ENCODE measurements at places on chromosomes 3 and 15. TPM values are rescaled to one million over a fixed set of nuclear protein-coding genes. Genes with fewer than 3 reads are reported as not detected.
A peak's percentile ranks its signal among the peaks of the same experiment; 100 is the strongest.

GRCh38 chr3:48999085-48999858 is 7.9 kb upstream of the WDR6 start:
- no peak for DNase-seq

DNA sequence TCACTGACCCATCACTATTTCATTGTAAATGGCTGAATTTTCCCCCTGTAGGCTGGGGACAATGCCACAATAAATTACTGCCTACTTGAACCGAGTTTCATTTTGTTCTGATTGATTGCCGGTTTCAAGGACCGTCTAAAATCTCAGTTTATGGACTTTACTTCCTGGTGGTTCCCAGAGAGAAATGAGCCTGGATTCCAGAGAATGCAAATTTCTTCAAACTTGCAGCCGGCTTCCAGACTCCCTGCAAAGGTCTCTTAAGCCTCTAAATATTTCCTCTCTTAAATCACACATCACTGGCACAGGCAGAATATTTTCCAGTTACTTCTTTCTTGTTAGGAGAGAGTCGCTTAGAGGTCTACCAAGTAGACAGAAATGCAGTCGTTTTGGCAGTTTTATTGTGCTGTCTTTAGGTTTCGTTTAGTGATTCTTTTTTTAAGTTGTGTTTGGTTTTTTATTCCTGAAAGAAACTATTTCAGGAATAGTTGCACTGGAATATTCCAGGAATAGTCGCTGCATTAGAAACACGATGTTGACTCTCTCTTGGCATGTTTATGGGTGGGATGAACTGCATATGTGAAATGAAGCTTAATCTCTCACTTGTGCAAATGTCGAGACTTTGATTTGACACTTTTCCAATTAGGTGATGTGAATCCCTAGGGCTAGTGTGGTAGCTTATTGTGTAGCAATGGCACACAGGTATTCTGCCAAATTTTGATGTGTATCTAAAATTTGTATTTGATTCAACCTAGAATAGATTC is 284.1 kb upstream of the NR2E3 start:
- no peak for DNase-seq

- DNase-seq = no peak
Observed at GRCh38 chr15:89680282-89680873, 1.2 kb upstream of the PLIN1 start.

MESP2 gene
- total RNA-seq = not detected

C2CD4A gene
- total RNA-seq = 0.07 TPM

DNA sequence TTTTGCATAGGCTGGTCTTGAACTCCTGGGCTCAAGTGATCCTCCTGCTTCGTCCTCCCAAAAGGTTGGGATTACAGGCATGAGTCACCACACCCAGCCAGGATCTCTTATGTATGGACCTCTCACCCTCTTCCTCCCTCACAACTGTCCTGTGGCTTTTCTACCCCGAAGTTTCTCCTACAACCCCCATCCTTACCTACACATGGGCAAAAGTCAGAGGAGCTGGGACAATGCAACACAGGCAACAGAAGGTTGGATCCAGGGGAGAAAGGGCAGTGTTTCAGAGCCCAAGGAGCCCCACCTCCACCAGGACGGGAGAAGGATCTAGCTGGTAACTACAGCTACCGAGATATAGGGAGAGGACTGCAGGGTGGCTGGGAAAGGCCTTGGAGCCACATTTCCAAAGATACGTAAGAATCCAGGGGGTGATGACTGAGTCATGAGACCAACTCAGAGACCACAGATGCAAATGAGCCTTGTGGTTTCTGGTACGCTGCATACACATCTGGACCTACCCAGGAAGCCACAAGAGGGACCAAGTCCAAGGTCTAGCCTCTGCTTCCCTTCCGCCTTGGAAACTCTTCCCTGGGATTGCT is 13.6 kb downstream of the IGDCC4 start:
- DNase-seq = no peak

MYRIP gene
- not detected for total RNA-seq

PLA2G4E gene
- not detected for total RNA-seq

CCDC50 gene
- 11.8 TPM for total RNA-seq

- DNase-seq = no peak
Observed at GRCh38 chr3:157824281-157824680, 281.9 kb downstream of the SHOX2 start.

GRCh38 chr15:96330064-96330449 is 443 bp upstream of the NR2F2 start:
- DNase-seq = peak; percentile 45

GRCh38 chr15:83905556-83906273 is 251.8 kb downstream of the ADAMTSL3 start:
- DNase-seq = no peak

GOLIM4 gene
- 19.2 TPM for total RNA-seq

- DNase-seq = no peak
Observed at GRCh38 chr3:24237971-24238706, 256.5 kb downstream of the THRB start.

DNA sequence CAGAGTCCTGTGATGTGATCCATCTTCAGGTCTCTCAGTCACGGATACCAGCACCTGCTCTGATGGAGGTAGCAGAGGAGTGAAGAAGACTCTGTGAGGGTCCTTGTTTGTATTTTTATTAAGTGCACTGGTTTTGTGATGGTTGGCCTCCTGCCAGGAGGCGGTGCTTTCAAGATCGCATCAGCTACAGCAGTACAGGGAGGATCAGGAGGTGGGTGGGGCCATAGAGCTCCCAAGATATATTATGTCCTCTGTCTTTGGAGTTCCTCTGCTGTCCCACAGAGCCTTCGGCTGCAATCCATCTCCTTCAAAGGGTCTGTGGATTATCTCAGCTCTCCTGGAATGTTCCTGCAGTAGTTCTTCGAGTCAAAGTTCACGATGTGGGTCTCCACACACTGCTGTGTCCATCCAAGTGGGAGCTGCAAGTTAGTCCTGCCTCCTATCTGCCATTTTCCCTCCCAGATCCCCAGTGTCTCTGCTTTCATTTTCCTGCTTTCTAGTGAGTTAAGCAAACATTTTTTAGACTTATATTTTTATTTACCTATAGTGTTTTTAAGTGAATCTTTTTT is 54.7 kb downstream of the TM2D3 start:
- DNase-seq = no peak

STAC gene
- not detected for total RNA-seq

DNA sequence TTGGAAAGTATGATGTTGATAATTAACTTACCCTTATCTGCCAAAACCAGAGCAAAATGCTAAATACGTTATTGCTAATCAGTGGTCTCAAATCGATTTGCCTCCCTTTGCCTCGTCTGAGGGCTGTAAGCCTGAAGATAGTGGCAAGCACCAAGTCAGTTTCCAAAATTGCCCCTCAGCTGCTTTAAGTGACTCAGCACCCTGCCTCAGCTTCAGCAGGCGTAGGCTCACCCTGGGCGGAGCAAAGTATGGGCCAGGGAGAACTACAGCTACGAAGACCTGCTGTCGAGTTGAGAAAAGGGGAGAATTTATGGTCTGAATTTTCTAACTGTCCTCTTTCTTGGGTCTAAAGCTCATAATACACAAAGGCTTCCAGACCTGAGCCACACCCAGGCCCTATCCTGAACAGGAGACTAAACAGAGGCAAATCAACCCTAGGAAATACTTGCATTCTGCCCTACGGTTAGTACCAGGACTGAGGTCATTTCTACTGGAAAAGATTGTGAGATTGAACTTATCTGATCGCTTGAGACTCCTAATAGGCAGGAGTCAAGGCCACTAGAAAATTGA is 59.7 kb downstream of the DCUN1D1 start:
- no peak for DNase-seq

DNA sequence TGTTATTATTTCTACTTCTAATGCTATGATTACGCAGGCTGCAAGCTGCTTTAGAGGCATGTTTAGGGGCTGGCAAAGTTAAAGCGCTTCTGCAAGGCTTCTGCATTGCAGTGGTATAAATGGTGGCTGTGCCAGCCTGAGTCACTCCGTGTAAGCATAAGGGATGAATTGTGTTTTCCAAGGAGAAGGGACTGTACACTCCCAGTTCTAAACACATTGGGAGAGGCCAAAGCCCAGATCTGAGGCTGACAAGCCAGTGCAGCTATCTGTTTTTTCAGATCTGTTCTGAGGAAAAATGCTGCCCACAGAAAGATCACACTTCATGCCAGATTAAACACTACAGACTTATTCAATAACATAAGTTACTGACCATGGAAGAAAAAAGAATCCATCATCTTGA is 83.8 kb downstream of the PRICKLE2 start:
- no peak for DNase-seq

CTSH gene
- total RNA-seq = 48.1 TPM

SERPINI2 gene
- total RNA-seq = not detected

DNA sequence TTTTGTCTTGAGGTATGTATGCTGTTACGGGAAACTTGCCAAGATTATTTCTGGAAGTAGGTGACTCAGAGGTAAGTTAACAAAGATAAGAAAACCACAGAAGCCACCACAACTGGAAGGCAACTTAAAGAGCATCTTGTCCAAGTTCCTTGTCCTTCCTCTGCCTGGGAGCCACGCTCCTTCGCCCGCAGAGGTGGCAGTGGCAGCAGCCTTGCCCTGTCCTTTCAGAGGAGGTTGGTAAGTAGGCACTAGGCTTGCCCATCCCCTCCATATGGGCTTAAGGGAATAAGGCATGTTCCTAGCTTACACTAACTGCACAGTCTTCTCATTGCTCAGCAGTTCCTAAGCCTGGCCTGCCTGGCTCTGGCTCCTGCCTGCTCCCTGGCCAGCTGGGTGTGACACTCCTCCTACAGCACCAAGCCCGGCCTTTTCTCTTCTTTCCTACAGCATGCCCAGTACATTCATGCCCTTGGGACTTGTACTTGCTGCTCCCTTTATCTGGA is 48.0 kb upstream of the RAB6B start:
- no peak for DNase-seq

- no peak for DNase-seq
Observed at GRCh38 chr3:197877902-197878301, 72.1 kb upstream of the RPL35A start.

PML gene
- 152 TPM for total RNA-seq

GRCh38 chr3:17422636-17423035 is 319.8 kb downstream of the TBC1D5 start:
- no peak for DNase-seq

DNA sequence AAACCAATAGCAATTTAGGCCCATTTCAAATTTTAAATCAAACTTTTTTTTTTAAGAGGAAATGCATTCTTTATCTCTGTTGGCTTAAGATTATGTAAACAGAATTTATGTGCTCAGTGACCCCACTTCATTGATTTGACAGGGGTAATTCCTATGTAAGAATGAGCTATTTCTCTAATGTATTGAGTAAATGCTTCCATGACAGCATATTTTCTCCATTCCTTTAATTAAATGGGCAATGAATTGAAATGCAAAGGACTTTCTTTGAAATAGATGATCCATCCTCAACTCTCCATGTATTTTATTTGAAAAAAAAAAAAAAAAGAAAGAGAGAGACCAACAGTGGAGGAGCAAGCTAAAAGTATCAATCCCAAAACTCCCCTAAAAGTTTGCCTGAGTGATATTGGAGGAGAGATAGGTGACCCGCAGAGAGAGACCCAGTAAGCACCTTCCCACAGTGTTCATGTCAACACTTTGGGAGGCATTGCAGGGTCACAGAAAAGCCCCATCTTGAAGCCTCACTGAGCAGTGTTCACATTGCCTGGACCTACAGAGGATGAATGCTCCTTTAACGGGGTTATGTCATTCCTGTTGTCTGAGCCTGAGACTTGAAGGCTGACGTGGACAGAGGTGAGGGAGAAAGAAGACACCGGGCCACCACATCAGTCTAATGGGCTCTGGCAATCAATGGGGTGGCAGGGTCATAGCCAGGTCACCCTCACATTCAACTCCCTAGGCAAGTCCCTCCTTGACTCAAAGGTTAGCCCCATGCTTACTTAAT is 176.0 kb downstream of the SHOX2 start:
- DNase-seq = no peak

DNA sequence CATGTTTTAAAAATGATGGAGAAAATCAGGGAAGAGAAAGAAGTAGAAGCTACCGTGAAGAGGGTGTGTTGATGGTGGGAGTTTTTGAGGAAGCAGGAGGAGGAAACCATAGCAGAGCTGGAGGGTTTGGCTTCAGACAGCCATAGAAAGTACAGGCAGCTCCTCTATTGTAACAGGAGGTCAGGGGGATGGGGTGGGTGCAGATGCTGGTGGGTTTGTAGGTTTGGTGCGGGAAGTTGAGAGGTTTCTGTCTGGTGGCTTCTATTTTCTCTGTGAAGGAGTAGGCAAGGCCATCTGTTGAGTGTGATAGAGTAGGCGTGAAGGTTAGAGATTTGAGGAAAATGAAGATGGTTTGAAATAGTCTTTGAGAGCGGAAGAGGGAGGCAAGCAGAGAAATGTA is 97.7 kb upstream of the TBC1D5 start:
- DNase-seq = no peak

DNA sequence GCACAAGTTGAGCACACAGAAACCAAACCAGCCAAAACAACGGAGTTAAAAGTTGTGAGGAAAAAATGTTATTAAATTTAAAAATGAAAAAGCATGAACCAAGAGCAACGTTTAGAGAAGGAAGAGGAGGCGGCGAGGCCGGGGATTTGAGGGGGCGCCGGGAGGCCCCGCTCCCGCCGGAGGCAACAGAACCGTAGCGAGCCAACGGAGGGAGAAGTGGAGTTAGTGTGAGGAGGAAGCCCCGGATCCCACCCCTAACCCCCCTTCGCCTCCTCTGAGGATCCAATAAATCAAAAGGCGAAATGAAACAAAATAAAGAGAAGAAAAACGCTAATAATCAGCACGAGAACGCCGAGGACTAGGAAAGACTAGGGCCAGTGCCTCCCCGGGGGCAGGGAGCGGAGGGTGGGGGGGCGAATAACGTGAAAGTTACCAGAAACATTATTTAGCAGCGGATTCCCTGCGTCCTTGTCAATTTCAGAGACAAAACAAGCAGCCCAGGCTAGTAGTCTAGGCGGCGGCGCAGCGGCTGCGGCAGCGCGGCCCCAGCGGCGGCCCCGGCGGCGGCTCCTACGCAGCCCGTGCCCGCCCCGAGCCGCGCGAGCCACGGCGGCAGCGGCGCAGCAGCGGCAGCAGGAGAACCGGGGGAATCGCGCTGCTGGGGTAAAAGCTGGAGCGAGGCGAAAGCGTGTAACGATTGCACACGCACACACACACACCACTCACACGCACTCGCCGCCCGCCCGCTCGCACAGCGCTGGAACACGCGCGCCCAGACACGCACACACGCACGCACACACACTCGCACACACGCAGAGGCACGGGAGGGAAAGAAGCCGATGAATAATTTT is 1.7 kb downstream of the MEIS2 start:
- no peak for DNase-seq

DNA sequence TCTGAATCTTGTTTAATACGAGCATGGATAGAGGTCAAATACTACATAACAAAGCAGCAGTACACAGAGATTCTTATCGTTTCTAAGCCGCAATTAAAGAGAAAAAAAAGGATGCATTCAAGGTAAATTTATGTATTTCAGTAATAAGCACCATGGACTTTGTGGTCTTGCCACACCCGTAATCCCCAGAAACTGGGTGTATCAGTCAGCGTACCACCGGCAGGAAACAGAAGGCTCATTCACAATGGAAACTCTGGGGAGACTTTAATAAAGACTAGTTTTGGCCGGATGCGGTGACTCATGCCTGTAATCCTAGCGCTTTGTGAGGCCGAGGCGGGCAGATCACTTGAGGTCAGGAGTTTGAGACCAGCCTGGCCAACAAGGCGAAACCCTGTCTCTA is 81.9 kb upstream of the ZNF280D start:
- DNase-seq = peak; percentile 42

All from activated CD8-positive, alpha-beta memory T cell treated with anti-CD3 and anti-CD28 coated beads, Interleukin-2, amount 10 ng/mL, durations not matched to agents 7 days and 5 days (primary cell).